ENCODE measurements at places on chromosomes 7 and 10.

DNA sequence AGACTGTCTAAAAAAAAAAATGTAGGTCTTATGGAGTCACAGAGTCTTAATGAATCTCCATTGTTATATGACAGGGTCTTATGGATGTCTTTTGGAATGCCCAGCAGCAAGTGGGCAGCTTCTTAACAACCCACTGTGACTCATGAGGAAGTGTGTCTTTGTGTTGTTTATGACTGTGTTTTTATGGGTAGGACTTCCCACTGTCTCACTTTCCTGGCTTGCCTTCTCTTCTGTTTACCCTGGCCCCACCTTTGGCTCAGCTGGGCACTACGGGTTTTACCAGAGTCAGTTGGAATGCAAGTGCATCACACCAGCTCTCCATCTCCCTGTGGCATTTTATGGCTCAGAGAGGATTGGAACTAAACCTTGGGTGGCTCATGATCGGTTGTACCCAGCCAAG lies 580.5 kb downstream of the AUTS2 start:
- DNase-seq = no peak

DNA sequence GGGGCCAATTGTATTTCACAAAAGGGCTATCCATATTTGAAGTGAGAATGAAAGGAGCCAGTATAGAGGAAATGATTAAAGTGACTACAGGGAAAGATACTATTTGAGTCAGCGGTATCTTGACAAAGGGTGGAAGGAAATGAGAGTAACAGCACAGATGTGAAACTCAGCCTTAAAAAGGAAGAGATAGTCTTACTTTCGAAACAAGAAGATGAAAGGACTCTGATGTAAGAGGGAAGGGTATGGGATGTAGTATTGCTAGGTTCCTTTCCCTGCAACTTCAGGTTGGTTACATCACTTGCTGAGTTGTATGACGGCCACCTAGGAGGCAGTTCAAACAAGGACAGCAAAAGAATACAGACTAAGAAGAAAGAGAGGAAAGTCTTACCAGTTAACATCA lies 13.7 kb downstream of the CISD1 start:
- DNase-seq = no peak

- no peak for DNase-seq
Measured at GRCh38 chr10:80870282-80870681, 332.6 kb downstream of the SH2D4B start.

DNA sequence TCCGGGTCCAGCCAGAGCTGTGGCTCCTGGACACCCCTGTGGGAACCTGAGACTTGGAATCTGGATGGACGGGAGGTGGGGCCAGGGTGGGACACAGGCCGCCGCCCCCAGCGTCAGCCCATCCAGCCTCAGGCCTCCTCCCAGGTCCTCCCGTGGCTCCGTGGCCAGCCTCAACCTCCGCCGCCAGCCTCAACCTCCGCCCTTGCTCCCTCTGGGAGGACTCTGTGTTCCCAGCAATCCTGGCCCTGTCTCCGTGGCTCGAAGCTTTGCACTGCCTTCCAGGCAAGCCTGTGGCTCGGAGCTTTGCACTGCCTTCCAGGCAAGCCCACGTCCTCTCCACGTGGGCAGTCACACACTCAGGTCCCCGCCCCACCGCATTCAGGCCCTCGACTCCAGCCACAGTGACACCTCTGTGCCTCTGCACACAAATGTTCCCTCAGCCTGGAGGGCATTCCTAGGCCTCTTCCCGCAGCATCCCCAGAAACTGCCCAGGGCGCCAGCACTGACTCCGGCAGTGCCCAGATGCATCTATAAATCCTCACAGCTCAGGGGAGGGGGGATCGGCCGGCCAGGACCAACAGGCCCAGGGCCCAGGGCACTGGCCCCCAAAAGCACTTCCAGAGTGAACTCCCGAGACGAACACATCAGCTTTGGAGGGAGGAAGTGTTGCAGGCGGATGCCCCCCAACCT lies 44.7 kb upstream of the PDGFA start:
- DNase-seq = no peak

- DNase-seq = no peak
Measured at GRCh38 chr7:1354661-1355567, 104.4 kb downstream of the MICALL2 start.

DNA sequence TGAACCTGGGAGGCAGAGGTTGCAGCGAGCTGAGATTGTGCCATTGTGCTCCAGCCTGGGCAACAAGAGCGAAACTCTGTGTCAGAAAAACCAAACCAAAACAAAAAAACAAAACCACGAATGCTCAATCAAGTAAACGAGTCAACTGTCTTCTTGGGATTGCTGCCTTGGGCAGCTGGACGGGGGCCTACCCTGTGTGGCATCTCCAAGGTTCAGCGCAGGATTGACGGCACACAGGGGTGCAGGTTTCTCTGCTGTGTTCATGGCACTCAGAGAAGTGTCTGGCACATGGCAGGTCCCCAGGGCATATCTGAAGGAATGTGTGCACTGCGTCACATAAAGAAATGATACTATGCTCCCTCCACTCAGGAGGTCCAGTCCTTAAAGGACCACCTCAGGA lies 25.2 kb upstream of the CRYGN start:
- no peak for DNase-seq

- no peak for DNase-seq
Measured at GRCh38 chr7:39313974-39314373, 252.2 kb upstream of the YAE1 start.

- DNase-seq = peak; percentile 80
Measured at GRCh38 chr10:97771055-97771891, 526 bp downstream of the SFRP5 start.
